ENCODE measurements at places on chromosomes 16 and 17.

GRCh38 chr17:64477849-64478248, 19.0 kb downstream of the POLG2 start:
- DNase-seq, result no peak
- H3K27me3 ChIP-seq, result no peaks in the 10 kb centered on the region
- no peaks in the 10 kb centered on the region for H3K4me1 ChIP-seq
- H3K27ac ChIP-seq, result no peak overlapping the region

DNA sequence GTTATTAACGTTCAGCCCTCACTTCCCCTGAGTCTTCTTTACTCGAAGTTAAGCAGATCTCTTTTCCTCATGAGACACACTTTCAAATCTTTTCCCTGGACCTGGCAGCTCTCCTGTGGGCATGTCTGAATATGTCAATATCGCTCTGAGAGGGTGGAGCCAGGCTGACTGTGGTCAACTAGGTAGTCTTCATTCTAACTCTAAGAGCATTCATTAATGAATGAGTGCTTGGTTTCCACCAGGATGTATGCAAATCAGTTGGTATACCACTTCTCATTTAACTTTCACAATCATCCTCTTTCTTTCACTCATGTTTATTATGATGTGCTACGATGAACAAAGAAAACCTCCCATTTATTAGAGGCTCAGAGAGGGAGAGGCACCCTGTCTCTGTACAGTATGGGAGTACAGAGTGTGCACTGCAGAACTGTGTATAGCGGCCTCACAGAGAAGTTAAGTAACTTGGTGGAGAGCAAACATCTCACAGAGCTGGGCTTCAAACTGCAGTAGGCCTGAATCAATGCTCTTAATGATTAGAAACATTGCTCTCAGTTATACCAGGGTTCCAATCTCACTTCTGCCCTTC, 39.9 kb downstream of the OTOA start:
- H3K27me3 ChIP-seq, result no peaks in the 10 kb centered on the region
- no peak overlapping the region for H3K4me3 ChIP-seq
- H3K4me1 ChIP-seq, result 0 out of 2 replicates have a peak, but pooled peaks cover 2% of the 10 kb centered on the region
- no peak overlapping the region for H3K27ac ChIP-seq
- no peaks in the 10 kb centered on the region for H3K36me3 ChIP-seq

- no peak overlapping the region for H3K4me3 ChIP-seq
- no peaks in the 10 kb centered on the region for H3K4me1 ChIP-seq
- H3K27me3 ChIP-seq, result no peaks in the 10 kb centered on the region
- no peak for DNase-seq
- no peaks in the 10 kb centered on the region for H3K36me3 ChIP-seq
Observed at GRCh38 chr16:63806794-63807506, 1314.9 kb downstream of the CDH11 start.

DNA sequence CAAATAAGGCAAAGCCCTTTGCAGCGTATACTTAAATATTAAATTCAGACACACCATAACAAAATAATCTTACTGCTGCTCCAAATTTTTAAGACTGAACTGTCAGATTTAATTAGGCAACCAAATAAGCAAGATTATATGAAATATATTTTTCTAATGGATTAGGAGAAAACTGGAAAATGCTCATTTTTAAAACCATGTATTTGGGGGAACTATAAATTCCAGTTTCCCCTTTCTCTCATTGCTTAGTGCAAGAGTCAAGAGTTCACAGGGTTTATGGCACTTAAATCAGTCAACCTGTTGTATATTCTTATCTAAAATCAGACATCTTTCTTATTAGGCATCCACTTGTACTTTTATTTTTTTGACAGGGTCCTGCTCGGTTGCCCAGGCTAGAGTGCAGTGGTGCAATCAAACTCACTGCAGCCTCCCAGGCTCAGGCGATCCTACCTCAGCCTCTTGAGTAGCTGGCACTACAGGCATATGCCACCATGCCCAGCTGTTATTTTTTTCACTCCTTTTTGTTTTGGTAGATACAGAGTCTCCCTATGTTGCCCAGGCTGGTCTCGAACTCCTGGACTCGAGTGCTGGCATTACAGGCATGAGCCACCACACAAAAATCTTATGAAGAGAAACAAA, 2.1 kb upstream of the KANSL1 start:
- H3K4me3 ChIP-seq, result no peak overlapping the region
- no peak for DNase-seq
- H3K4me1 ChIP-seq, result peaks cover 15% of the 10 kb centered on the region
- no peaks in the 10 kb centered on the region for H3K27me3 ChIP-seq
- H3K27ac ChIP-seq, result no peak overlapping the region

GRCh38 chr17:82709024-82709675, 7.4 kb upstream of the FN3KRP start:
- peaks cover 10% of the 10 kb centered on the region for H3K4me1 ChIP-seq
- no peaks in the 10 kb centered on the region for H3K27me3 ChIP-seq
- H3K27ac ChIP-seq, result no peak overlapping the region

DNA sequence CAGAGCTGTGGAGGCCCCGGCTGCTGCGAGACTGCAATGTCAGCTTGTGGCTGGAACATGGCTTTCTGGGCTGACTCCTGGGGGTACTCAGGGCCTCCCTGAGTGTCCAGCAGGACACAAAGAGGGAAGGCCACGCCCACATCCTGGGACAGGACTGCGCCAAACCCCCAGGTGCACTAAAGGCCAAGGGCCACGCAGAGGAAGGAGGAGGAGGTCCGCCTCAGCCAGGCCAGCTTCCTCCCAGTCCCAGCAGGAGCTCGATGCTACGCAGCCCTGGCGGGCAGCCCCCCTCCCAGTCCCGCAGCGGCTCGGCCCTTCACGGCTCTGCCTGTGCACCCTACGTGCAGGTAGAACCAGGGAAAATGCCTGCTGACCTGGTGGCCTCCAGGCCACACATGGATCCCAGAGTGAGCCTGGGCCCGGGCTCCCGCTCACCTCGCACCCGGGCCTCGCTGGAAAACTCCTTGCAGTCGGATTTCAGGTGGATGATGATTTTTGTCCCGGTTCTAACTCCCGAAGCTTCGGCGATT, 21.2 kb downstream of the DNASE1 start:
- H3K27me3 ChIP-seq, result no peaks in the 10 kb centered on the region
- no peak overlapping the region for H3K4me3 ChIP-seq
- no peak for DNase-seq
- peaks cover 53% of the 10 kb centered on the region for H3K36me3 ChIP-seq
- no peaks in the 10 kb centered on the region for H3K4me1 ChIP-seq
- no peak overlapping the region for H3K27ac ChIP-seq

DNA sequence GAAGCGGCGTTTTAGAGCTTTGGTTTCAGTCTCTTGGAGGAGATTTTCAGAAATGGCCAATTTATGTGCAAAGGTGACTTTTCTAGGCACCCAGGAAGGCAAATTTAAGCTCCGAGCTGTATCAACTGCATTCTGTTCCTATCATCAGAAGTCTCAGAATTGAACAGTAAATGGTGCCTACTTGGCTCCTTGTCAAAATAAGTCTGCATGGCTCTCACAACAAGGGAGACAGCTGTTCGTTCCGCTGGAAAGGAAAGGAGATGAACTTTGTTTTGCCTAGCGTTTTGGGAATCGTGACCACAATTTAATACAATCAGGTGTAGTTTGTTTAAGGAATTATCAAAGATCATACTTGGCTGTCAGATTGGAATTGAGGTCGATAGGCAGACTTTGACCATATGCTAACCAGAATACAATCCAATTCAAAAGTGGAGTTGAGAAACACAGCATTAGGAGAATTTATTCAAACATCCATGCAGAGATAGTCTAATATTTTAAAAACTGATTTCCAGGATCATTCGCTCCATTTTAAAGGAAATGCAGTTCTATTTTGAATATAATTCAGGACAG, 139.4 kb downstream of the CPPED1 start:
- no peaks in the 10 kb centered on the region for H3K4me1 ChIP-seq
- H3K27me3 ChIP-seq, result no peaks in the 10 kb centered on the region
- no peaks in the 10 kb centered on the region for H3K36me3 ChIP-seq
- no peak overlapping the region for H3K27ac ChIP-seq
